ENCODE measurements at places on chromosomes 13 and 19. TPM values are rescaled to one million over a fixed set of nuclear protein-coding genes. Genes with fewer than 3 reads are reported as not detected.

Gene RASGRP4
- total RNA-seq, result not detected

- no peak for DNase-seq
Measured at GRCh38 chr19:19823916-19824315, 2.4 kb upstream of the ZNF506 start.

GRCh38 chr19:11225172-11225571 is 14.2 kb upstream of the ANGPTL8 start:
- no peak for DNase-seq

DNA sequence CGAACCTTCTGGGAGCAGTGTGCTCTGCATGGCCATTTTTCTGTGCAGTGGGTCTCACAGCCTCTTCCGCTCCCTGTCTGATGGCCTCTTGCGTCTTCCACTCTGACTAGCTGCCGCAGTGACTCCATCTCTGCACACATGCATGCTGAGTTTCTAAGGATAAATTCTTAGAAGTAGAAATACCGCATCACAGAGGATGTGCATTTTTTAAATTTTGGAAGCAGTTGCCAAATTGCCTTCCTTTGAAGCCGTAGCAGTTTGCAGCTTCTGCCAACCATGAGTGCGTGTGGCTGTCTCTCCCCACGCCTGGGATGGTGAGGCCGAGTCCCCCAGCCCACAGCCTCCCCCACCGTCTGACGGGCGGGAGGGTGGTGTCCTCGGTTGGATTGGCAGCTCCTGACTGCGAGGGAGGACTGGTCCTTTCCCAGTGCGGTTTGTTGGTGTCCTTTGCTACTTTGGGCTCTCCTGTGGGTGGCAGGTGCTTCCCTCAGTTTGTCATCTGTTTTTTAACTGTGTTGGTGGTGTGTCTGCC is 9.8 kb downstream of the FZR1 start:
- no peak for DNase-seq

GRCh38 chr19:31096062-31096830 is 253.0 kb downstream of the TSHZ3 start:
- DNase-seq, result no peak

GRCh38 chr13:50842251-50842989 is 1.1 kb downstream of the DLEU7 start:
- no peak for DNase-seq

DNA sequence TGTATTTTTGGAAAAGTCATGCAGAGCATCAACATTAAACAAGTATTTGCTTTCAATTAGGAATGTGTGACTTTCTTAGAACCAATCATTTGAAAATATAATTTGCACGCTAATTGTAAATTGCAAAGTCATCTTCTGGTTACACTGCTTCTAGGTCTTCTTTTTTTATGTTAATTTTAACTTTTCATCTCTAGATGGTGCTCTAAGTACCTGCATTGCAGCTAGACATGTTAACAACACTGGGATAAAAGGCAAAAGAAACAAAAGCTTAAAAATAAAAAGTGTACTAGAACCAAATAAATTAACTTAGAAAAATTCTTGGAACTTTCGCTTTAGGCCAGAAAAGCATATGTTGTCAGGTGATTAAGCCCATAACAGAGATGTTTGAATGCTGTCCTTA is 2758.2 kb downstream of the PCDH9 start:
- DNase-seq, result no peak

DNA sequence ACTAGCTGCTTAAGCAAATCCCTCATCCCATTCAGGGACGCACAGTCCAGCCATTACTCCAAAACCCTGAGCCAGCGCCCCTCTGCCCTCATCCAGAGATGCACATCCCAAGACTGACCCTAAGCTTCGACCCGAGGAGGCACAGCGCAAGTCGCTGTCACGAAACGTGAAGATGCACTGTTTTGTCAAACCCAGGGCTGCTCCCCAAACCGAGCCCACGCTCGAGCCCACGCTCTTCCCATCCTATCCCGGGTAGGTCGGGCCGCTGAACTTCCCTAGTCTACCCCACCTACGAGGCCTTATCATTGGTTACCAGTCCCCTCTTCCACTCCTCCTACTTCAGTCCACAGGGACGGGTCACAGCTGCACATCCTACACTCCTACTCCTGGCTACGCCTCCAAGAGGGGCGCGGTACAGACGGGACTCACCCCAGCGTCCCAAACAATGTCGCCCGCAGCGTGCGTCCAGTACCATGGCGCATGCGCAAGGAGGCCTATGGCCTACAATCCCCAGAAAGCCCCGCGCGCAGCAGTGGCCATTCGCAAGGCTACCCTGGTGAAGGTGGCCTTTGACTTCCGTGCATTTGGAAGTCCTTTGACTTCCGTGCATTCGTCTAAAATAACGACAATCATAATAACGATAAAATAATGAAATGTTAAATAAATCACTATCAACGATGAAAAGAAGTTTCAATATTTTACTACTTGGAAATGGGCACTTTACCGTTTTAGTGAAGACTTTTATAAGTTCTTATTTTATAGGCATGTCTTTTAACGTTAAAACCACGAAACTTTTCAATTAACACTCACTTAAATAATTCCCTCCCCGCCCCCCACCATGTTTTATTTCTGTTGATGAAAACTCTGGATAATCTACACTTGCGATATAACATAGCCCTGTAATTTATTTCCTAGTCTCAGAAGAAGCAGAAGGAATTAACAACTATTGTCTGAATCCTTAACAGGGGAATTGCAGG is at the start of gene ZNF285:
Gene ZNF285 (minus strand): TSS at position 470 of the 977 bp plus-strand sequence. CDS start 4,395 bp downstream, outside the sequence.
- peak; percentile 97 for DNase-seq

DNA sequence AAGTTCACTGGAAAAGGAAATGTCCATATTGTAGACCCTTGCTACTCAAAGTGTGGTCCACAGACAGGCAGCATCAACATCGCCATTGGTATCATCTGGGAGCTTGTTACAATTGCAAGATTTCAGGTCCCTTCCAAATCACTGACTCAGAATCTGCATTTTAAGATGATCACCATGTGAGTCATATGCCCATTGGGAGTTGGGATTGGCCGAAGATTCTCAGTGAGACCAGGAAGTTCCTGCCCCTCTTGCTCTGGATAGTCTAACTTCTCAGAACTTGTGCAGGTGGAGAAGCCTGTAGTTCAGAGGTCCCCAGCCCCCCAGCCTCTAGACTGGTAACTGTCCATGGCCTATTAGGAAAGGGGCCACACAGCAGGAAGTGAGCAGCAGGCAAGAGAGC is 48.9 kb upstream of the URAD start:
- DNase-seq, result peak; percentile 39

Gene CCL25
- total RNA-seq, result not detected

DNA sequence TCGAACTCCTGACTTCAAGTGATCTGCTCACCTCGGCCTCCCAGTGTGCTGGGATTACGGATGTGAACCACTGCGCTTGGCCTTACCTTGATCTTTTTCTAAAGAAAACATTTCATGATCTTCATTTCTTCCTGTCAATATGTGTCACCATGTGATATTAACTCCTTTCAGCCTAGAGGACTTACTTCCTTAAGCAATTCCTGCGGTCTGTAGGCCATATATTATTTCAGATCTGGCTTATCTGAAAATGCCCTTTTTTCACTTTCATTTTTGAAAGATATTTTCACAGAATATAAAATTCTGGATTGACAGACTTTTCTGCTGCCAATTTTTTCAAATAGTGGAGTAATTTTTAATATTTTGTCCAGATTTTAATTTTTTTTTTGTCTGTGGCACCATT is 2.0 kb upstream of the GPR32 start:
- no peak for DNase-seq

GRCh38 chr13:94192431-94192975 is 287.0 kb downstream of the DCT start:
- DNase-seq, result peak; percentile 18

DNA sequence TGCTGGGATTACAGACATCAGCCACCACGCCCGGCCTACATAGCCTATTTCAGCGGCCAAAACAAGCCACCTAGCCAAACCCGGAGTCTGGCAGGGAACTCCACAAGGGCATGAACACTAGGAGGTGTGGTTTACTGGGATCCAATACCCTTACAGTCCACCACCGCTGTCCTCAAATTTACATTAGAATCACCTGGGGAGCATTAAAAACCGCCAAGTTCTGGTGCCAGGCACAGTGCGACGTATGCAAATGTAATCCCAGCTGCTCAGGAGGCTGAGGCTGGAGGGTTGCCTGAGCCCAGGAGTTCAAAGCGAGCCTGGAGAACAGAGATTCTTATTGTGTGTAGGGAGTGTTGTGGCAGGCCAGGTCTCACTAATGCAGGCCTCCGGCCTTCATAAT is 4.2 kb upstream of the AP1M1 start:
- no peak for DNase-seq

Gene KLK3
- not detected for total RNA-seq

Gene C1QTNF9B
- total RNA-seq, result not detected

- no peak for DNase-seq
Measured at GRCh38 chr13:66781241-66781640, 448.9 kb downstream of the PCDH9 start.

DNA sequence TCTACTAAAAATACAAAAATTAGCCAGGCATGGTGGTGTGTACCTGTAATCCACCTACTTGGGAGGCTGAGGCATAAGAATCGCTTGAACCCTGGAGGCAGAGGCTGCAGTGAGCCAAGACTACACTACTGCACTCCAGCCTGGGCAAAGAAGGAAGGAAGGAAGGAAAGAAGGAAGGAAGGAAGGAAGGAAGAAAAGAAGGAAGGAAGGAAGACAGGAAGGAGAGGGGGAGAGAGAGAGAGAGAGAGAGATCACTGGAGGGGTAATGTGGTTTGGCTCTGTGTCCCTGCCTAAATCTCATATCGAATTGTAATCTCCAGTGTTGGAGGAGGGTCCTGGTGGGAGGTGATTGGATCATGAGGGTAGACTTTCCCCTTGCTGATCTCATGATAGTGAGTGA is 165.5 kb downstream of the KCTD15 start:
- DNase-seq, result no peak

DNA sequence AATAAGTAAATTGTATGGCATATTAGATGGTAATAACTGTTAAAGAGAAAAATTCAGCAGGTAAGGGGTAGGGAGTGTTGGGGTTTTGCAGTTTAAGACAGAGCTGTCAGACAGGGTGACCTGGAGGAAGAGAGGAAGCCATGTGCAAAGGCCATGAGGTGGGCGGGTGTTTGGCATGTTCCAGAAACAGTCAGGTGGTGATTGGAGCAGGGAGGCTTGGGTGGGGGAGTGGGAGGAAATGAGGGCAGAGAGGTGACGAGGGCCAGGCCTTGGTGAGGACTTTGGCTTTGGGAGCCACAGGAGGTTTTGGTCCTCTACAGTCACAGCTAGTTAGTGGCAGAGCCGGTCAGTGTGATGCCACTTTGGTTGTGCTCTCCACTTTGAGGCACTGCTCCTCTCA is 20.1 kb downstream of the RYR1 start:
- DNase-seq, result no peak

DNA sequence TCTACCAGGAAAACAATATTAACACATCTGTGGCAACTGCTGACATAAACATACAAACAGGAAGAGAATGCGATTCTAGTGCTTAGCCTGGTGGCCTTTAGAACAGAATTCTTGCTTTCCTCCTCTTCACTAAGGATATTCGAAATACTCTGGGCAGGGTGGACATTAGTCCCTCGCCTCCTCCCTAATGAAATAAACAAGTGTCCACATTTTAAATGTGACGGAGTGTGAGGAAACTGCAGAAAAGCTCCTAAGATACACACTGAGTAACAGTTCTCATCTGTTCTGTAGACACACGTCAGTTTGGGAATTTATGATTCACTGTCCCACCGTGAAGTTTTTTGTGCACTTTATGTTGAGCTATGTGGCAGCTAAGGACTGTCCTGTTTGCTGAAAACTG is 639 bp downstream of the STARD13 start:
- DNase-seq, result no peak
